ENCODE measurements at places on chromosomes 1 and 21.

DNA sequence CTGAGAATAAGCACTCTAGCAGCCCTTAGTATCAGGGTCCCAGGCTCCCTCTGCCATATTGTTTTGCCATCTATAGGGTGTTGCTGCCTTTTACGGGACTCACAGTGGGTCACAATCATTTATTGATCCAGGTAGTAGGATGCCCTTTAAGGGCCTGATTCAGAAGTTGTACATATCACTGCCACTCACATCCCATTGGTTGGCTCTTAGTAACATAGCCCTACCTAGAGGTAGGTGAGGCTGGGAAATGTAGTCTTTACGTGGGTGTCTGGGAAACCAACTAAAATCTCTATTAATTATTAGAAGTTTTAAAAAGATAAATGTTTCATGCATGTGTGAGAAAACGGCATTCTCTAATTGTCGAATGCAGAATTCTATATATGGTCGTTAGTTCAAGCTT, 78.8 kb upstream of the ATP5PO start:
- DNase-seq: no peak

GRCh38 chr1:29497395-29498125, 261.2 kb downstream of the PTPRU start:
- DNase-seq: no peak

GRCh38 chr1:4495809-4496208, 158.6 kb upstream of the AJAP1 start:
- no peak for DNase-seq

DNA sequence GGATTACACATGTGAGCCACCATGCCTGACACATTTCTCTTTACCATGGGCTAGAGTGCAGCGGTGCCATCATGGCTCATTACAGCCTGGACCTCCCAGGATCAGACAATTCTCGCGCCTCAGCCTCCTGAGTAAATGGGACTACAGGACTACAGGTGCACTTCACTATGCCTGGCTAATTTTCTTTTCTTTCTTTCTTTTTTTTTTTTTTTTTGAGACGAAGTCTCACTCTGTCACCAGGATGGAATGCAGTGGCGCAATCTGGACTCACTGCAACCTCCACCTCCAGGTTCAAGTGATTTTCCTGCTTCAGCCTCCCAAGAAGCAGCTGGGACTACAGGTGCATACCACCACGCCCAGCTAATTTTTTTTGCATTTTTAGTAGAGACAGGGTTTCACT, 14.8 kb upstream of the KIF1B start:
- DNase-seq: no peak

- DNase-seq: no peak
These were observed 131.2 kb downstream of the TGFB2 start for GRCh38 chr1:218476385-218476784.

GRCh38 chr1:63911049-63911448, 137.2 kb downstream of the ROR1 start:
- no peak for DNase-seq

GRCh38 chr21:42782723-42783242, 96.6 kb downstream of the WDR4 start:
- DNase-seq: no peak

DNA sequence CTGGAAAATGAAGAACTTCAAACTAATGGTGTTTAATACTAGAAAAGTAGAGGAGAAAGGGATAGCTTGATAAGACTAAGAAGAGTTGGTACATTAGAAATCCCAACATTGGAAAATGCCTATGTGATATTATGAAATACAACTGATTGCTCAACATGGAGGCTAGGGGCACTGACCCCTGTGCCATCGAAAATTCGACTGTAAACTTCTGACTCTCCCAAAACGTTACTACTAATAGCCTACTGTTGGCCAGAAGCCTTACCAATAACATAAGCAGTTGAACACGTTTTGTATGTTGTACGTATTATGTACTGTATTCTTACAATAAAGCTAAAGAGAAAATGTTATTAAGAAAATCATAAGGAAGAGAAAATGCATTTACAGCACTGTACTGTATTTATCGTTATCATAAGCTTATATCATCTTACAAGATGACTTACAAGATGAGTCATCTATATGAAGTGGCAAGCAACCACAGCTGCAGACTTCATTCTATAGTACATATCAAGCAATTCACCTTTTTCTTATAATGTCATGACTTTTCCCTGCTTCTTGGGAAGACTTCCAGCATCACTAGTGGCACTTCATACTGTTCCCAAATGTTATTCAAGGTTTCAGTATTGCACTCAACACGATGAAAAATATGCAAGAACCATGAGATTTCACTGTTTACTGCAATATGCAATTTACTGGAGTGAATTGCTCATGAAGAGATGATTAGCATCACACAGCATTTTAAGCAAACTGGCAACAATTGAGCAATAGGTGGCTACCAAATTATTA, 12.9 kb upstream of the CTSK start:
- no peak for DNase-seq

GRCh38 chr1:101745551-101746270, 251.0 kb downstream of the OLFM3 start:
- no peak for DNase-seq

DNA sequence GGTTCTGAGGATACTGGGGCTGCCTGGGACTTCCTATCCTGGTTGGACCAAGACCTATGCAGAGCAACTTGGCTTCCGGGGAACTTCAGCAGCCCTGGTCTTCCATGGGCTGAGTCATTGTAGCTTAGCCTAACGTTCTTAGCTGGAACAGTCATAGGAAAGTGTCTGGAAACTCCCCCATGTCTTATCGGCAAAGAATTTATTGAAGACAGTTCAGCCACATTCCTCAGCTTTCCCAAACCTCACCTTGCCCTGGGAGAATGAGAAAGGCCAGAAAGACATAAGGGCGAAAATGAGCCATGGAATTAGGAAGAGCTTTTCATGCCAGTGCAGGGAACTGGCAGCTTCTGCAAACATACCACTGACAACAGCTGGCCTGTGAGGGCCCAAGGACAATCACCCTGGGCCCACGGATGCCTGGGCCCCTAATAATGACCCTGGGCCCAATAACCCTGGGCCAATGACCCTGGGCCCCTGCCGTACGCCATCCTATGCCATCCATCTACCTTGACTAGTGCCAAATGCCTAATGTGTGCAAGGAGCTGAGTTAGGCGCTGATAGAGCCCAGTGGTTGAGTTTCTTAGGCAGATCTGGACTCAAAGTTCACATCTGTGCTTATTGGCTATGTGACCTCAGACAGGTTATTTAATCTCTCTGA, 114.4 kb upstream of the GADD45A start:
- no peak for DNase-seq

DNA sequence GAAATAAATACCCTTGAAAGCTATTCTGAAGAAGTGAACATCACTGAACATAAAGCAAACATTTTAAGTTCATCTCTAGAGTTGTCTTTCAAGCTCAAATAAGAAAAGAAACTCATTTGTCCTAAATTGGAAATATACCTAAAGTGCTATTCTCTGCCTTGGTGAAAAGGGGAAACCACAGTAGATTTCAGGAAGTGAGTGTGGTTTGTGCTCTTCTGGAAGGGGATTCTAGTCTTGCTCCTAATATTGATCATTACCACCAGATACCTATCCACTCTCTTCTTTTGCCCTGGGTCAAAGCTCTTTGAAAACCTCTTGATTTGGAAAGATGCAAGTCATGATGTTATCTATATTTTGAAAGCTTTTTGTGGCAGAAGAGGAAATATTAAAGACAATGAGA, 798.1 kb downstream of the ADGRL2 start:
- DNase-seq: no peak

DNA sequence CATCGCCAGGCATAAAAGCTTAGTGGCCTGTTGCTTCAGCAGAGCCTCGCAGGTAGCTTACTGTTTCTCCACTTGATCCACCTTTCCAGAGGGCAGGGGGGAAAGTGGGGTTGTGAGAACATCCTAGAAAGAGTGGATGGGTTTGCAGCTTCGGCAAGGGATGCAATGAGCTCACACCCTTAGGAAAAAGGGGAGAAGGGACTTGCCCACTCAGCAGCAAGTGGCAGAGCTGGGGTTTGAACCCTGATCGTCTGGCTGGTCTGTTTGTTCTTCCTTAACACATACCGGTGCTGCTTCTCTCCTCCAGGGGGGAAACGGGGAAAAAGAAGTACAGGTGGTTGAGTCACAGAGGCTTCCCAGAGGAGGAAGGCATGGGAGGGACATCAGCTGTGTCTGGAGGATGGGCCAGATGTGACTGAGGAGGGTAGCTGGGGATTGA, 1.0 kb downstream of the TMEM201 start:
- no peak for DNase-seq

GRCh38 chr1:63721531-63722189, 52.2 kb upstream of the ROR1 start:
- no peak for DNase-seq
